ENCODE measurements at places on chromosomes 6 and 20.
A peak's percentile ranks its signal among the peaks of the same experiment; 100 is the strongest.

GRCh38 chr6:84282550-84282949 is 55.1 kb upstream of the CEP162 start:
- peak; percentile 43 for DNase-seq

- DNase-seq, result no peak
These were observed 151.9 kb downstream of the CD83 start for GRCh38 chr6:14269436-14269835.

- DNase-seq, result peak; percentile 95
These were observed 41.9 kb upstream of the HFE start for GRCh38 chr6:26045065-26045927.

DNA sequence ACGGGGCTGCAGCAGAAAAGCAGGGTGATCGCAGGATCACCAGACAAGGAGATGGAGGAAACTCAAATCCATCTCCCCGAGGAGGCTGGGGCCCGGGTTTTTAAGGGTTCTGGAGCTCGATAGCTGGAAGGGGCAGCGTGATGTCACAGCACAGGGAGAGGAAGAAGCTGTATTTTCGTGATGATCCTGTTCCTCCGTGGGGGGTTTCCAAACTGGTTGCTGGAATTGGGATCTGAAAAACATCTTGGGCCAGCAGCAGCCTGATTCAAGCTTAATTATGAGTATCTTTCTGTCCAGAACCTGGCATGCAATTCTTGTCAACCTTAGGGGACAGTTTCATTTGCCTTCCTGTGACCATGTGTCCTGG is 4.1 kb downstream of the CST7 start:
- no peak for DNase-seq

DNA sequence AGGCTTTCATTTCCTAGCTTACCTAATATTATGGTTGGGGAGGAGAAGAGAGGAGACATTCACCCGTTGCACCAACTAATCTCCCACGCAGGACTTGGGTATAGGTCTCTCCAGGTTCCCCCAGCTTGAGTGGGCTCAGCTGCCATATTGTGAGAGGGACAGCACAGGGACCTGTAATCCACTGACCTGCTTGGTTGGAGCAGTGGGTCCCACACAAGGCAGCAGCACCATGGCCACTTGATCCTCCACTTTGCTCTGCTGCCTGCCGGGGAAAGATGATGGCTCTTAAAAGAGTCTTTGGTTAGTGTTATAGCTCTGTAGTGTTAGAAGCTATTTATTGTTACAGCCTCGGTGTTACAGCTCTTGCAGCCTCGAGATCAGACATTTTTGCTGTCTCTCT is 22.5 kb upstream of the ECHDC1 start:
- no peak for DNase-seq

- peak; percentile 21 for DNase-seq
These were observed 92.0 kb upstream of the PRDM1 start for GRCh38 chr6:105994118-105994590.

GRCh38 chr6:151110576-151110905 is 129.2 kb upstream of the AKAP12 start:
- DNase-seq, result no peak

DNA sequence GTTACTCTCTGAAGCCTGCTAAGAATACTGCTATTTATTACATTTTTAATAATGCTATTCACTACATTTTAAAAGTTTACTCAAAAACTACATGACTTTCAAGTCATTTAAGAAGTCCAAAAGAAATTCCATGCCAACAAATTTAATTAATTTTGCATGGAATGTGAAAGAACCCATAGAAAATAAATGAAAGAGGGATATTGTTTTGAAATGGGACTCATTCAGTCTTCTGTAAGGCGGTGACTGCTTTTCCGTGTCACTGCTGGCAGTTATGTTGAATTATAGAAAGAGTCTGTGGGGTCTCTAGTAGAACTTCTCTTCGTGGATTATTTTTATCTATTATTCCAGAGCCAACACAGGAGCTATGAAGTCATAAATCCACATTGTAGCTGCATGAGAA is 211.2 kb downstream of the LAMA2 start:
- peak; percentile 17 for DNase-seq

DNA sequence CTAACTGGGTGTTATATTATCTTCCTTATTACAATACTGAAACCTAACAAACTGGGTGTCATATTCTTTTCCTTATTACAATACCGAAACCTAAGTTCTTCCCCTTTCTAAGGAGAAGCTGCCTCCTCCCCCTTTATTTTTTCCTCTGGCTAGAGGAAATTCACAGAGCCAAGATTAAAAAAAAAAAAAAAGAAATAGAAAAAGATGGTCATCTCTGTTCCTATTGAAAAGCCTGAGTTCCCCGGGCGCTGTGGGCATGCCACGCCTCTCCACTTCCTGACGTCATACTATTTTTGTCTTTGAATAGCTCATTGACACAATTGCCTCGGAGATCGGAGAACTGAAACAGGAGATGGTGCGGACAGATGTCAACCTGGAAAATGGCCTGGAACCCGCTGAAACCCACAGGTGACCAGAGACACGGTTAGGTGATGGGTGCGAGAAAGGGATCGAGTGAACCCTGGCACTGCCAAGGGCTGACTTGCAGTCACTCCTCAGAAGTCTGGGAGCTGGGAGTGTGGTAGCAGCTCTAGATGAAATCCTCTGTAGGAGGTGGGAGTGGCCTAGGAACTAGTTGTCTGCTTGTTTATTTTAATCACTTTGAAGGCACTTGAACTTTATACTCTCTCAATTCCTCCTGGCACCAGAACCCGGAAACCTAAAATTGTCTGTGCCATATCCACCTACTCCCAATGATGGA is 82.2 kb upstream of the NAA20 start:
- no peak for DNase-seq

DNA sequence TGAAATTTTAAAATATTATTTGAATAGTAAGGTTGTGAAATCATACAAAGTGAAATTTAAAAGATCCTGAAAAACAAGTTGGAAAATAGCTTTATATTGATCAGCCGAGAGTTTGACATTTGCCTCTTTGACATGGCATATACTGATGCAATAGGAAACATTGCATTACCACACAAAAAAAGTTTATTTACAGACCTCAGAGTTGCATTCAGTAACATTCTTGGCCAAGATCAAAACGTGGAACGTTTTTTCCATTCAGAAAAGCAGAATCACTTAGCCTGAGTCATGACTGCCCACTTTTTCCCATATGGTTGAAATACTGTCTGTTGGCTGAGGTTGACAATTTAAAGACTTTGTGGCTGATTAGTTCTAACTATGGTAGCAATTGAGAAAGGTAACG is 55.1 kb upstream of the BACH2 start:
- DNase-seq, result peak; percentile 15

DNA sequence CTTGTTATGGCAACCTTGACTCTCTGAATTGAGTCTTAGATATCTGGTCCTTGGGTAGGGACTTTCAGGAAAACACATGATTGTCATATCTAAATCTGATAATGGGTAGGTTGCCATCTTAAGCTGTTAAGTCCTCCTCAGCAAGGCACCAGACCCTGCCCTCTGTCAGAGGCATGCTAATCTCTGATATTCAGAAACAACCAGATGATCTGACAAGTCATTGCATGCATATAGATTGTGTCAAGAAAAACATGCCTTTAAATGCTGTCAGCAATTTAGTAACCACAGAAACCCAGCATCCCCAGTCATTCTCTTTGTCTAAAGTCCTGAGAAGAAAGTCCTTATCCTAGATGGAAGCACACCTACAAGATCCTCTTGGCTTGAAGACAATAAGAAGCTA is 149.1 kb downstream of the EDN1 start:
- DNase-seq, result no peak

DNA sequence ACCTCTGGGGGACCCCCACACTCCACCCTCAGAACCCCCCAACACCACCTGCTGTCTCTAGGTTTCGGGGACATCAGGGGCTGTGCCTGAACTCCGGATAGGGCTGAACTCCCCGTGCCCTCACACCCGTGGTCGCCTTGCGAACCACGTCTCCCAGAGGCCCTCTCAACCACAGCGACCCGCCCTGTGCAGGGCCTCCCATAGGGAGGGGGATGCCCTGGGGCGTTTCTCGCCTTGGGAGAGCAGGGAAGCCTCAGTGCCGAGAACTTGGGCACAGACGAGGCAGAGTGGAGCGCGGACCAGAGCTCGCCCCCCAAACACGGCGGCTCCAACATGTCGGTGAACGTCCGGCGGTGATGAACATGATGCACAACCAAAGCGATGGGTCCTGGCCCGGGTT is 6.8 kb downstream of the FRMD1 start:
- DNase-seq, result no peak

DNA sequence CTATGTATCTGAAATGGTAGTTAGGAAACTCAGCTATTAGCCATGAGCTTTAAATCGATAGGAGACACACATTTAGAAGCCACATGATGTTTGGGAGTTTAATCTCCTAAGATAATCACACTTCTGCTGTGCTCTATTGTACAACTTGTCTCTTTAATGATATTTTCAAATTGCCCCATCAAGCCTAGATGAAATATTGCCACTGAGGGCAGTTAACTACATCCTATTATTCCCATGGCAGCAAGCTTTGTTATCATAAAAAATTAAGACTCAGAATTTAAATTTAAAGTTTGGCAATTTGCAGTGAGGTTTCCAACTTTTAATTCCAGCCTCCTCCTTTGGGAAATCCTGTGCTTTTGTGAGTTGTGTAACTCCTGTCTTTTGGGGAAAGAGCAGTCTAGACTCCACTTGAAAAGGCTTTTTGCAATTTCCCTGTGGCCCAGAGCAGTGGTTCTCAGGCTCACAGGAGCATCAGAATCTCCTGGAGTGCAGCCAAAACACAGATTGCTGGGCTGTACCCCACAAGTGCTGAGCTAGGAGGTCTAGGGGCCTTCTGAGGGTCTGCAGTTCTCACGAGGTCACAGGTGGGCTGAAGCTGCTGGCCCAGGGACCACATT is 792.4 kb downstream of the QKI start:
- DNase-seq, result no peak

DNA sequence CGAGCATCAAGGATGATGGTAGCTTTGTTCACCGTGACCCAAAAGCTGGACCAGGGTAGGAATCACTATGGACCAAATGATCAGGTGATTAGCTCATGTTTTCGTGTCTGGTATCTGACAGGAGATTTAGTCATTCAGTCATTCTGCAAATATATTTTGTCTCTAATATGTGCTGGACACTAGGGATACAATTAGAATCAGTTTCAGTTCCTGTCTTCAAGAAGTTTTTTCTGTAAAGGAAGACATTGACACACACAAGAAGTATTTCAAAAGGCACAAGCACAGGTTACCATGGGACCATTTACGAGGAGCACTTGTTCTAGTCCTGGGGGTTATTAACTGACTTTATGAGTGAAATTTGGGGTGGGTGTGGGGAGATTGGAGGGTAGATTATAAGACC is 244.9 kb downstream of the HIVEP2 start:
- DNase-seq, result no peak

DNA sequence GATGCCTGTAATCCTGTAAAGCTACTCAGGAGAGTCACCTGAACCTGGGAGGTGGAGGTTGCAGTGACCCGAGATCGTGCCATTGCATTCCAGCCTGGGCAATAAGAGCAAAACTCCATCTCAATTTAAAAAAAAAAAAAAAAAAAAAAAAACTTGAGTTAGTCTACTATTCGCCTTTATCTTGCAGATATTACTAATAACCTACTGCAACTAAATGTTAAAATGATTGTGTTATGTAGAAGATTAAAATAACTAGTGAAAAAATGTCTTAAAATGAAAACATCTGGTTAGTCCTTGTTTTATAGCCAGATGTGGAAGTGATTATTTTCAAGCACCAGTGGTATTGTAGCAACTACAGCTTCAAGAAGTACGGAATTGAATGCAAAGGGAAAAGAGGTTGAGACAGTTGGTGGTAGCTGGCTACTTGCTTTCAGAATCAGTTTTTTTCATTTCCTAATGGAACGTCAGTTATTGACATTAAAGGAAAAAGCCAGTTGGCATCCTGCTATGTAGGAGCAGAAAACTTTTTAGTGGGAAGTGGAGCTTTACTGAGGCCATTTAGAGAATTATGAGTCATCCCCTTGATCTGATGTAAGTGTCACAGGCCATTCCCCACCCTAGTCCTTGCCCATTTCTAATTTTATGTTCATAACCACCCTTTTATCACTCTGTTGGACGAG is 43.8 kb upstream of the DYNLRB1 start:
- peak; percentile 46 for DNase-seq

- no peak for DNase-seq
These were observed 43.1 kb downstream of the PANK2 start for GRCh38 chr20:3932277-3932676.

DNA sequence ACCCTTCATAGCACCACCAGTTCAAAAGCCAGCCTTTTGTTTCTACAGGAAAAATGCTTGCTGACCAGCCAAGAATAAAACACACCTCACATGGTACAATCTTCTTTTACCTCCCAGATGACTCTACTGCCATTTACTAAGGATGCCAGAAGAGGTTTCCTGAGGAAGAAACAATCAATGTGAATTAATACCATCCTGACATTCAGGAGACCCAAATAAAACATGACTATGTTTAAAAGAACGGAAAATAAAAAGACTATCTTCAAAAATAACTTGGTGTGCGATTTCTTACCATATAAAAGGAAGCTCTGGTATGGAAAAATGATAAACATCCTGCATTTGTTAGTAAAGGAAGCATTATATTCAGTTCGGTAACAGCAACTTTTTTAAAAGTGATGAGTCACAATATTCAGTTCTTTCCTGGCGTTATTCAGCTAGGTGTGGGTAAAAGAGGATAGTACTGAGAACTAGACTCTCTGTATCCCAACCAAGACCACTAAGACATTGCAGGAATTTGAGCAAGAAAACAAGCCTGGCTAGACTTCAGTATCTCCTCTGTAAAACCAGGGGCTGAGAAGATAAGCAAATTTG is 16.3 kb downstream of the COL21A1 start:
- no peak for DNase-seq

DNA sequence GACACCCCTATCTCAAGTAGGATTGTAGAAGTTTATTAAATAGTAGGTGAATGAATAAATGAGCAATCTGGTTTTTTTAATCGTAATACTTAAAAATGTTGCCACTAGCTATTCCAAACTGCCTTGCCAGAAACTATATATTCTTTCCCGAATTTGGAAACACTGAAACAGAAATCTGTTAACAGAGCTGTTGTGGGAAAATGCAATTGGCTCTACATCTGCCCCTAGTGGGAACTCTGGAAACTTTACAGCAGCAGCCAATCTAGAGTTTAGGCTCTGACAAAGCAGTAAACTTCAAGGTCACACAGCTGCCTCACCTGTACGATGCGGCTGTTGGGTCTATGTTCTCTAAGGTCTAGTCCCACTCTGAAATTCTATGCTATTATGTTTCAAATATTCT is 41.7 kb downstream of the SYNE1 start:
- peak; percentile 36 for DNase-seq

GRCh38 chr6:168071620-168072019 is 7.4 kb downstream of the FRMD1 start:
- no peak for DNase-seq

- DNase-seq, result no peak
These were observed 1302.1 kb upstream of the GJE1 start for GRCh38 chr6:140830666-140831065.

GRCh38 chr6:25017932-25018567 is 82.3 kb upstream of the RIPOR2 start:
- peak; percentile 87 for DNase-seq
